ENCODE measurements at places on chromosomes 5 and 9. TPM values are rescaled to one million over a fixed set of nuclear protein-coding genes. Genes with fewer than 3 reads are reported as not detected.

CDK7 gene
- 38.0 TPM for total RNA-seq

PRRX2 gene
- total RNA-seq, result 1.5 TPM

AMBP gene
- total RNA-seq, result not detected

ANKRD33B gene
- 3.5 TPM for total RNA-seq

NR5A1 gene
- total RNA-seq, result 1.0 TPM

DNA sequence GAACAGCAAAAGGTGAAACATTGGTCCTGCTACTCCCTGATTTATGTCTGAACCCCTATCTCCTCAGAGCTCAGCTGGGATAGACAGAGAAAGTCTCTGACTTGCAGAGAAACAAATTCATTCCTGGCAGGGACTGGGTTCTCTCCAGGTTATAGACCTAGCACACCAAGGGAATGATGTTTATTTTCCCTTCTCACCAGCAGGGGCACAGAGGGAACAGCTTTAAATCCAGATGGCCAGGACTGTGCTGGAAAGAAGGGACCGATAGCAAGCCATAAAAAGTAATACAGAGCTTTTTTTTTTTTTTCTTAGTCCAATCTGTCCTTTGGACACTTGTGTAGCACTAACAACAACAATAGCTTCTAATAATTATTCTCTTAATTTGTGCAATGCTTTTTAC, 141.1 kb upstream of the C9orf72 start:
- no peak for DNase-seq

GRCh38 chr5:36073595-36074216, 7.0 kb upstream of the UGT3A2 start:
- peak; percentile 50 for DNase-seq

- DNase-seq, result peak; percentile 68
These were observed 1.3 kb downstream of the TLX3 start for GRCh38 chr5:171310212-171310818.

DNA sequence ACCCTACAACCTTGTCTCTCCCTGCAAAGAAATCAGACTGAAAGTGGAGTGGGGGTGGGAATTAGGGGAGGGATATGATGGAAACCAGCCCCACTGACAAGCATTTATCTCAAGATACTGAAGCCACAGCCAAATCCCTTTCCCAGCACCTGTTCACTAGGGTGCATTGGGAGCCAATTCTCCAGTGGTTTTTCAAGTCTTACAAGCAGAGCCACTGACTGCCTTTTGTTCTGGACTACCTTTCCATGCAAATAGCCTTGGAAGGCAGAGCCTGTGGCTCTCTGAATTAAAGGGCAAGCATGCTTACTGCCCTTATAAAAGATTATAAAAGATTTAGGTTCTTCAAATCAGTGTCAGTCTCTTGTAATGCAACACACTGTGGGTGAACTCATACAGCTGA, 8.8 kb upstream of the GGTA1 start:
- peak; percentile 30 for DNase-seq
